ENCODE measurements at places on chromosomes 1 and 21. TPM values are rescaled to one million over a fixed set of nuclear protein-coding genes. Genes with fewer than 3 reads are reported as not detected.

Gene OR6K3
- 0.13 TPM for polyA plus RNA-seq

Gene TRIM46
- polyA plus RNA-seq, result 4.1 TPM

Gene CYP4A11
- polyA plus RNA-seq, result 55.3 TPM

Gene VANGL2
- polyA plus RNA-seq, result 32.8 TPM
